Skeletal muscle cell (primary cell): ENCODE measurements at places on chromosomes 2 and 18.
A peak's percentile ranks its signal among the peaks of the same experiment; 100 is the strongest.

DNA sequence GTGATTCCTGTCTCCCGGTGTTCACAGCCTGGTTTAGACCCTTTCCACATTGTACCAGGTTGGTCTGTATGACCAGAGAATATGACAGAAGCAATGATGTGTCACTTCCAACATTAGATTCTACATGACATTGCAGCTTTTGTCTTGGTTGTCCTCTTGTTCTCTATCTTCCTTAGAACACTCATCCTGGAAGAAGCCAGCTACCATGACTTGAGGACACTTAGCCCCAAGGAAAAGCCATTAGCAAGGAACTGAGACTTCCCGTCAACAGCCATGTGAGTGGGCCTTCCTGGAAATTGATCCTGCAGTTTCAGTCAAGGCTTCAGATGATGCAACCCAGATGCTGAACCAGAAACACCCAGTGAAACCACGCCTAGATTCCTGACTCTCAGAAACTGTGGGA, 143.3 kb downstream of the MREG start:
- DNase-seq = peak; percentile 67

- no peak for DNase-seq
Measured at GRCh38 chr2:150425121-150425955, 62.1 kb downstream of the RND3 start.

- no peak for DNase-seq
Measured at GRCh38 chr2:169302364-169302763, 60.0 kb downstream of the LRP2 start.

- DNase-seq = no peak
Measured at GRCh38 chr2:117737846-117738245, 76.6 kb upstream of the DDX18 start.

DNA sequence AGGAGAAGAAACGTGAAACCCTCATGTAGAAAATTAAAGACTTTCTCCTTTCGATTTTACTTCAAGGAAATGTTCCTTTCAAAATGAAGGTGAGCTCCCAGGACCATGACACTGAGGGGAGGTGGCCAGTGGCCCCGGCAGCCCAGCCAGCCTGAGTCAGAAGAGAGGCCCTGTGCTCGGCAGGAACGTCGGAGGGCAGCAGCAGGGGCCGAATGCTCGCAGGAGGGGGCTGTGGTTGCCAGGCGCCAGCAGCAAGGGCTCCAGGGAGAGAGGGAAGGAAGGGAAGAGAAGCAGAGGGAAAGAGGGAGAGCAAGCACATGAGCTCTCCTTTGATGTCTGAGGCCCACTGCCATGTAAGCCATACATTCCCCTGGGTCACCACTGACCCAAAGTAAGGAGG, 73.3 kb upstream of the ACKR3 start:
- no peak for DNase-seq

GRCh38 chr2:152055366-152056108, 43.3 kb downstream of the CACNB4 start:
- DNase-seq = peak; percentile 1

DNA sequence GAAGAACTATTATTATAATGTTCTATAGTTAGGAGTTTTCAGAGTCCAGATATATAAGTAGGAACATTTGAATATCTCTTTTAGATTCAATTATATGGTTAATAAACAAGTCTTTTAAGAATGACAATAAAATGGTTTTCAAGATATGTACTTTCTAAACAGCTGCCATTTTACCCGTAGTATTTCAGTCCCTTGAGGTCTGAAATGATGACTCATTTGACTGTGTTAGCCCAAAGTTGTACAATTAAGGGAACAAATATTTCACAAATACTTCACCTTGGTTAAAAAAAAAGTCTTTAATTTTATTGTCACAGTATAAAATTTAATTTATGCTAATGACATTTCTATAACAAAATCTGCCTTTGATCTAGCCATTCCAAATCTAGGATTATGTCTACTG, 91.6 kb upstream of the TANK start:
- DNase-seq = no peak

DNA sequence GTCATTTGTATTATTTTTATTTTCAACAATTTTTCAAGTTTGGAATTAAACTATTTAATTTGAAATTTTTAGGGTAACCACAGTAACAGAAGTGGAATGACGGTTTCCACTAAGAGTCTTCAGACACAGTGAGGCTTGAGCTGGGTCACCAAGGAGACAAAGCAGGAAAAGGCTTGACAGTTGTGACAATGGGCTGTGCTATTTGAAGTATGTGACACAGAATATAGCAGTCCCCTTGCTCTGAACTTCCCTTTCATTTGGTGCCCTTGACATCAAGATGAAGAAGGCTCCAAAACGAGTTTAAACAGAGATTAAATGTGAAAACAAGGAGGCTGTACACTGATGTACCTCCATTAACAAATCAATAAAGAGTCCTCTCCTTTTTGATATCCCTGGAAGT, 265.4 kb upstream of the DLGAP1 start:
- DNase-seq = no peak

DNA sequence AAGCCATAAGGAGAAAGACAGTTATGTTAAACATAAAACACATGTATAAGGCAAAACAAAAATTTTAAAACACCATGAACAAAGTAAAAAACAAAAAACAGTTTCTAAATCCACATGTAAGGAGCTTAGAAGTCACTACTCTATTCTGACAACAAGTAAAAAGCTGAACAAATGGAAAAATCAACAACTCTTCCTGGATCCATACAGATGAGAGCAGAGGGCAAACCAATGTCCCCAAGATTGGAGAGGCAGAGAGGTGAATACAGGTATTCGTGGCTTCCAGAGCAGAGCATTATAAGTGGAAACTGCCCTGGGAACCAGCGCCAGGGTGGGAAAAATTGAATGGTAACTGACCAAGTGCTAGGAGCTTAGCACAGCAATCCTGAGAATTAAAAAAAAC, 93.5 kb downstream of the SPIRE1 start:
- DNase-seq = no peak

- DNase-seq = no peak
Measured at GRCh38 chr2:147173798-147174197, 671.0 kb upstream of the ACVR2A start.

DNA sequence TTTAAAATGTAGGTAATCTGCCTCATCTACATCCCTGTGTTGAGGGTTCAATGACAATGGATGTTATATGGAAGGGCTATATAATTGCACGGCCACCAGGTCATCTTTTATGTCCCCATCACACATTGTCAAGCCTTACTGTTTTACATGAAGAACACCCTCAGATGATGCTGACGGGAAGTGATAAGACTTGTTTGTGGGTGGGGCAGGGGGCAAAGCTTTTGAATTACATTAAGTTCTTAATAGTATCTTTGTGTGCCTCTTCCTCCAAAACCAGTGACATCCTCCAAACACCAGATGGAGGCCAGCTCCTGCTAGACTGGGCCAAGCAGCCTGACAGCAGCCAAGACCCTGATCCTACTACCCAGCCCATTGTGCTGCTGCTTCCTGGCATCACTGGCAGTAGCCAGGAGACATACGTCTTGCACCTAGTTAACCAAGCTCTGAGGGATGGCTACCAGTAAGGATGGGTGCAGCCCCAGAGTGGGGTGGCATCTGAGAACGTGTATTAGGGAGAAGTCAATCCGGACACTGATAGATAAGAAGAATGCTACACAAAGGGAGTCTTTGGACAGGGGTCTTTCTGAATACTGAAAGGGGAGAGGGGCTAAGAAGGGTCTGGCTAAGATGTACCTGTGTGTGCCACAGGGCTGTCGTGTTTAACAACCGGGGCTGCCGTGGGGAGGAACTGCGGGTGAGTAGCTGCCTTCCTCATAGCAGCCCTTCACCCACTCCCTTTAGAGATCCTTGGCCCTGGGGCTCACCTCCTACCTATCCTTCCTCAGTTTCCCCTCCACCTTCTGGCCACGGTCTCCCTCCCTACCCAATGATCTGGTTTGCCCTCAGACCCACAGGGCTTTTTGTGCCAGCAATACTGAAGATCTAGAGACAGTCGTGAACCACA, 5.3 kb downstream of the ABHD1 start:
- DNase-seq = no peak

DNA sequence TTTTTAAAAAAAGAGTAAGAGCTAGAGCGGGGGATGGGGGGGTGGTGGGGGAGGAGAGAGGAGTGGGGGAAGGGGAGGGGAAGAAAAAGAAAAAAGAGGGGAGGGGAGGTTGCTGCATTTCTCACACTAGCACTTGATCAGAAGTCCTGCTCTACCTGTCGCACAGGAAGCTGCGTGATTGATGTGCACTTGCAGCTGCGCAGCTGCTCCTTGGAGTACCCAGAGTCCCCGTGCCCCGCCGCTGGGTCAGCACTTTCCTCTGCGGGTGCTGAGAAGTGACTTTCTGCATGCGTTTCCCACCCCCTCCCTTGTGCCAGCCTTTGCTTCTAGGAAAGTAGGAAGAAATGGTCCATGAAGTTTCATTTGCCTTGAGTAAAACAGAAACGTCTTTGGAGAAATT, 297.3 kb downstream of the ETAA1 start:
- no peak for DNase-seq

GRCh38 chr2:189222468-189223105, 43.0 kb upstream of the COL5A2 start:
- peak; percentile 42 for DNase-seq

GRCh38 chr2:14619441-14619840, 13.1 kb upstream of the LRATD1 start:
- DNase-seq = no peak

- no peak for DNase-seq
Measured at GRCh38 chr2:20976527-20976926, 67.3 kb downstream of the APOB start.

DNA sequence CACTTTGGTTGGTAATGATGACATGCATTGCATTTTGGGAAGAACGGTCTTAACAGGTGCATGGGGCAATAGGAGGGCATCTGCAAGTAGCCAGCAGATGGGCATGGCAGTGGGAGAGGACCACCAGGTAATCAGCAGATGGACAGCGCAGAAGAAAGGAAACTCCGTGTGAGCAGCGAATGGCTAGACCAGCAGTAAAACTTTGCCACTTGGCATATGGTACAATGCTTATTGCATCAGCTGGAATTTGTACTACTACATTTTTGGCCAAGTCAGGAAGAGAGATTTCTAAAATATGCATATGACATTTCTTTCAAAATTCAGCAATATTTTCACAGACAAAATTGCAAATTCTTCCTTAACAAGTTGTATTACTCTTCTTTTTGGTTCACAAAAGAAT, 768.5 kb downstream of the LRP1B start:
- DNase-seq = no peak

DNA sequence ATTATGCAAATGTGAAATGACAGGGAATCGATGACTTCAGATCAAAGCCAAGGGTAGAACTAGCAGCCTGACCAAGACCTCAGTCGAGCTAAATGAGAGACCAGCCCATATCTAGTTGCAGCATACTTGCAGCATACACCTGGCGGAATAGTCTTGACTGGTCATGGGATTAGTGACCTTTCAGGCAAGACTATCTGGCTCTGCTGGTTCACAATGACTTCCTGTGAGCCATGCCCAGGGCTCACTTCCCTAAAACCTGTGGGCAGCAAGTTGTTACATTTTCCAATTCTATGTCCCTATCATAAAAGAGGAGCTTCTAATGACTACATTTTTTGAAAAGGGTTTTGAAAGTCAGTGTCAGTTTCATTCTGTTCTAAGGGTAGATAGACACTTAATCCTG, 1624.9 kb upstream of the CELF4 start:
- no peak for DNase-seq

DNA sequence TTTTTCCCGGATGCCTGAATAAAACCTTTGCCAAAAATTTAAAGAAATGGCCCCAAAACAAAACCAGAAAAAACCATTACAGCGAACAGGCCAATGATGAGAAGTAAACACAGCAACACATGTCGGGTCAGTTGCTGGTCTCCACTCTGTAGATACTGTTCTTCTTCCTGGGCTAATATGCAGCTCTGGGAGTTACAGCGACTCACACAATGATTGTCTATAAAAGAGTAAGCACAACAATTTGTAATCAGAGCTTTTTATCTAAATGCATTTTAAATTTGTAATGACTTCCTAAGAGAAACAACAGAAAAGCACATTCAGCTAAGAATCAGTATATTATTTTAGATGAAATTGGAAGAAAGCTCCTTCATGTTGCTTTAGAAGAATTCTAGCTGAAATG, 40.3 kb downstream of the GPR155 start:
- DNase-seq = no peak

DNA sequence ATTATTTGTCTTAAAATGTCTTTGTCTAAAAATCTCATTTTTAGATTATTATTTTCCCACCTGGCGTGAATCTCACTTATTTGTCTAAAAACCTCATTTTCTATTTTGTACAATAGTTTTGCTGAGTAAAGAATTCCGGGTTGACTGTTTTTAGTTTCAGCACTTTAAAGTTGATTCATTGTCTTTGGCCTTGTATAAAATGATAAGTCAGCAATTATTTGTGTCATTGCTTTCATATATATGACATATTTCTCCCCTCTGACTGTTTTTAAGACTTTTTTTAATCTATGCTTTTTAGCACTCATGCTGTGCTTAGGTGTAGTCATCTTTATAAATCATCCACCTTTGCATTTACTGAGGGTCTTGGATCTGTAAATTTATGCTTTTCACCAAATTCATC, 92.1 kb upstream of the DOK6 start:
- DNase-seq = no peak

GRCh38 chr2:101179982-101180381, 28.8 kb upstream of the TBC1D8 start:
- no peak for DNase-seq

DNA sequence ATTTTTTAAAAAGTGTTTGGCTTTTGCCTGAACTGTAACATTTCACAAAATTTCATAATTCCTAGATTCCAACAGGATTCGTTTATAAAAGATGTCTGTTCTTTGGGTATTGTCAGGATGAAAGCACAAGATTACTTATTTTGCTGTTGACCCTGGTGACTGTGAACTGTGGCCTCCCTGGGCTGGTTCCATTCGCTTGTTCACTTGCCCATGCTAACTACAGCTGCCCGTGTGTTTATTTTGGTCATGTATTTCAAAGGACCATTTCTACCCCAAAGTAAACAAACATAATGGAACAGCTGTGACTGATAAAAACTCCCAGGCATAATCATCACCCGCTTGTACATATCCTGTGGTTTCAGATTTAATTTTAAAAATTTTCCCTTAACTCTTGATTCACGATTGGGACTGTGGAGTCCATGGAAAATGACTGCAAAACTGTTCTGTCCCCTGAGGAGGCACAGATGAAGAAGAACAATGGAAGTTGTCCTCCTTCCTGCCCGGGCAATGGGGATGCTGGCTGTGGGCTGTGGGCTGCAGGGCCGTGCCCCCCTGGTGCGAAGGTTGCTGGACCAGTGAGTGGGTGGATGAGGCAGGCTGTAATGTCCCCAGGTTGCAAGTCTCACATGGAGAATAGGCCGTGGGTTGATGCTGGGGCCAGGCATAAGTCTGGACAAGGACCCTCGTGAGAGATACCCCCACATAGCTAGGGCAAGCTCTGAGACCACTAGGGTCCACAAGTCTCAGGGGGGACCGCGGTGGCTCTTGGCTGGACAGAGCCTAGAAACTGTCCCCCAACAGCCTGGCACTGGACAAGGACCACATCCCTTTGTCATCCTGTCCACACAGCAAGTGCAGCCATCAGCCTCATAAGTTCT, 28.9 kb upstream of the HDAC4 start:
- no peak for DNase-seq

GRCh38 chr2:186554429-186554828, 35.4 kb upstream of the ITGAV start:
- no peak for DNase-seq

- peak; percentile 16 for DNase-seq
Measured at GRCh38 chr2:17373741-17374140, 144.5 kb downstream of the RAD51AP2 start.
